ENCODE measurements at places on chromosomes 2 and 18.

GRCh38 chr2:143558665-143559064 is 429.4 kb downstream of the ARHGAP15 start:
- DNase-seq: no peak

- DNase-seq: no peak
Measured at GRCh38 chr2:102412199-102412598, 10.8 kb upstream of the IL18RAP start.

DNA sequence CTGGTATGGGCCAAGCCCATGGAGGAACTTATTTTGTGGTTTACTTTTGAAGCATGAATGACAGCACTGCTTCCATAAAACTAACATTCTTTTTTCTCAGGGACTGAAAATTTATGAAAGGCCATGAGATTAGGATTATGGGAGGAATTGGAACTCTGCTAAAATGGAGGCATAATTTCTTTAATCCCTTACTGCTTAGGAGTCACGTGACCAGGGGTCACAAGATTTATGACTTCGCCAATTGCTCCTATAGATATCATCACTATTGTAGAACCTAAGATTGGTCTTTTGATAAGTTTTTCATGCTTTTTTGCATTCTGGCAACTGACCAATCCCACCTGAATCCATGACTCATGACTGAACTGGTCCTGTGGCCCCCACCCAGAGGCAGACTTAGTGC is 495.7 kb upstream of the VRK2 start:
- DNase-seq: no peak

DNA sequence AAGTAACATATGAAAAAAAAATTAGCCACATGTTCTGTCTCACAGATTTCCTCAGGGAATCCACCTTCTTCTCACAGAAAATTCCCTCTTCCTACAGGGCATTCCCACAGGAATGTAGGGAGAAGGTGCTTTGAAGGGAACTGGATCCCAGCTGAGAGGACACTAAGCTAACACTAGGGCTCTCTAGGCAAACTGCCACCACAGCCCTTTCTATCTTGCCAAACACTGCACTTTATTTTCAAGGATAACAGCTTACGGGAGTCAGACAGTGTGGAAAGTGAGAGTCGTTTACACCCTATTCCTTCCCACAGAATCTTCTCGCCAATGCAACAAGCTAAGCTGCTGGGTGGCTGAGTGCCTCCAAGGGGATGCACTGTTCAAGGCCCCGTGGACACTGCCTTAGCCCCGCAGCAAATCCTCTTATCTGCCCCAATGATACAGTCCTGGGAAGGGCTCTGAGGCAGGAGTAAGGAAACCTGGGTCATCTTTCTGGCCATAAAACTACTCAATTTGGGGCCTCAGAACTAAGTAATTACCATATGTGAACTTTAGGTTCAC is 76.9 kb downstream of the CCDC93 start:
- no peak for DNase-seq

- DNase-seq: no peak
Measured at GRCh38 chr2:11477994-11478393, 12.0 kb upstream of the E2F6 start.

- DNase-seq: no peak
Measured at GRCh38 chr2:153354377-153354776, 124.2 kb downstream of the RPRM start.

DNA sequence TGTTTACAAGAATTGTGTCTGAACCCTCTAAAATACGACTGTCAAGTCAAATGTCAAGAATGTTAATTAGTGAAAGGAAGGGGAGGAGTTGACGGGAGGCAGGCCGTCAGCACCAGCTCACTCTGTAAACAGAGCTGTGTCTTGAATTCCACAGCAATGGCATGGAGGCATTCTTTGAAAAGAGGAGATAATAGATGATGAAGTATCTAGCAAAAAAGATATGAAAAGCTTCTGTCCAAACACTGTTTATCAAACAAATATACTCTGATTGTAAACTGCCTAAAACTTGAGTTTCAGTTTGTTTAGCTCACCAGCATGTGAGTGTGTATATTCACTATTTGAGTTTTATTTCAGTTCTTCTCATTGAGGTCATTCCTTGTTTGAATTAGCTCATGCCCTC is 94.7 kb upstream of the CDC42EP3 start:
- no peak for DNase-seq

DNA sequence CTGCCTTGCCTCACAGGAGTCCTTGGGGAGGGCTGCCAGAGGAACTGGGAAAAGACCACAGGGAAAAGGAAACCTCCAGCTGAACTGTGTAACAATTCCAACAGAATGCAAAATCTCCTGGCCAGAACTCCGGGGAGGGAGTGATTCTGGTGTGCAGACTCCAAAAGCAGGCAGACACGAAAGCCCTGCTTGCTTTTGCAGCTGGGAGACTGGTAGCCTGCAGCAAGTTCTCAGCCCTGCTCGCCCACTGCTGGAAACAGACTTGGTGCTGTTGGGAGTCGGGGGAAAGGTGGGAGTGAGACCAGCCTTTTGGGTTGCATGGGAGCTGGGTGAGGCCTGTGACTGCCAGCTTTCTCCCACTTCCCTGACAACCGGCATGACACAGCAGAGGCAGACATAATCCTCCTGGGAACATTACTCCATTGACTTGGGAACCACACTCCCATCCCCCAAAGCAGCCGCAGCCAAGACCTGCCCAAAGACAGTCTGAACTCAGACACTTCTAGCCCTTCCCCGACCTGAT is 26.0 kb upstream of the NMI start:
- DNase-seq: no peak

DNA sequence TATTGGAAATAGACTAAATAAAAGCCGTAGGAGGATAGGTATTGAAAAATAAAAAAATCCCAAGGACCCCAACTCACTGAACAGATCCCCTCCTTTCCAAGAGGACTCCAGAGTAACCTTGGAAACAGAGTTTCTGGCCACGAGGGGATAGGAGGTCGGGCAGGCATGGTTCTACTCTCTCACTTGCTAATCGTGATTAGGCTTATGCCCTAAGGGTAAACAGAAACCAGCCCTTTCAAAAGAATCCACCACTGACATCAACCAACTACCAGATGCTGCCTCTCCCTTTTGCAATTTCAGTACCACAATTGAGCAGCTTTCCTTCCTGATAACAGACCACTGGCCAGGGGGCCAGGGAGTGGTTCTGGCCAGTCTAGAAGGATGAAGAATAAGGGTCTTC is 477.8 kb downstream of the EIPR1 start:
- no peak for DNase-seq

- no peak for DNase-seq
Measured at GRCh38 chr2:120384486-120385354, 38.8 kb downstream of the INHBB start.

GRCh38 chr2:202577250-202578183 is 57.3 kb upstream of the FAM117B start:
- DNase-seq: no peak

DNA sequence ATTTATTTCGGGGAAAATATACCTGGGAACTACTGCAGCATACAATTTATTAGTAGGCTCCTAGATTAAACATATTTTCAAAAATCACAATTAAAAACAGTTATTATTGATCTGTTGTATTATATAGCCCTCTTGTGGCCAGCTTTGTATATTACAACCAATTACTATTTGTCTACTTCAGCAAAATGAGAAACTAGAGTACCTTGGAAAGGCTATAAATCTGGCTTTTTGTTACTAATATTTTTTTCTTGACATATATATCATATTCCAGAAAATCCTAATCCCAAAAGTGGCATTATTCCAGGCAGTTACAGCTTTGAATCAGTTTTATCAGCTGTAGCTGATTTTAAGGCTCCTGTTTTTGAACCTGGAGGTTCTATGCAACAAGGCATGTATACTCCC is 101.2 kb downstream of the UBR3 start:
- DNase-seq: peak; percentile 10

DNA sequence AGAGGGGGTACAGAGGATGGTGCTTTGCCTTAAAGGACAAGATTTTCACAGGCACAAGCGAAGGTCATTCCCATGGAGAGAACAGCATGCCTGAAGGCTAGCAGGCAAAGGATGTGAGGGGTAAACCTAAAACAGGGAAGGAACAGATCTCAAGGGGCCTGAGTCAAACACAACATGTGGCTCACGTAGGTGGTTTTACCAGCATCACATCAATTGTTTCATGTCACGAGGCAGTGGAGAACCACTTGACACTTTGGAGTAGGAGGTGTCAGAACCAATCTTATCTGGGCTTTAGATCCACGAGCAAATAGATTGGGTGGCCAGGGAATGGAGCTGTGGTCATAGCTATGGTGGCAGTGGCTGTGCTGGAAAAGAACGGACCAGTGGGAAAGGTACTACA is 8.4 kb downstream of the COX5B start:
- DNase-seq: no peak

- peak; percentile 55 for DNase-seq
Measured at GRCh38 chr2:74587664-74588277, 33.3 kb downstream of the DOK1 start.
